GM23338 (cell line): ENCODE measurements at places on chromosomes 7 and 10. TPM values are rescaled to one million over a fixed set of nuclear protein-coding genes. Genes with fewer than 3 reads are reported as not detected.

UNC5B gene
- 25.2 and 31.2 TPM in 2 replicates for total RNA-seq

SLC16A12 gene
- 1.3 and 2.0 TPM in 2 replicates for total RNA-seq

RHOBTB1 gene
- 13.2 and 24.8 TPM in 2 replicates for total RNA-seq

CDC14C gene
- 0.17 and 0.54 TPM in 2 replicates for total RNA-seq

ZNF33A gene
- 32.6 and 35.5 TPM in 2 replicates for total RNA-seq

GPR15LG gene
- not detected in 2 replicates for total RNA-seq

LRRN3 gene
- 0.23 TPM in 1 of 2 replicates, not detected in the other for total RNA-seq

A1CF gene
- not detected in 2 replicates for total RNA-seq

PAPOLB gene
- total RNA-seq = 0.27 and 0.42 TPM in 2 replicates

ELOVL3 gene
- total RNA-seq = 0.59 TPM in 1 of 2 replicates, not detected in the other

ATRNL1 gene
- total RNA-seq = 24.0 and 29.7 TPM in 2 replicates
